ENCODE measurements at places on chromosomes 16 and 17.

DNA sequence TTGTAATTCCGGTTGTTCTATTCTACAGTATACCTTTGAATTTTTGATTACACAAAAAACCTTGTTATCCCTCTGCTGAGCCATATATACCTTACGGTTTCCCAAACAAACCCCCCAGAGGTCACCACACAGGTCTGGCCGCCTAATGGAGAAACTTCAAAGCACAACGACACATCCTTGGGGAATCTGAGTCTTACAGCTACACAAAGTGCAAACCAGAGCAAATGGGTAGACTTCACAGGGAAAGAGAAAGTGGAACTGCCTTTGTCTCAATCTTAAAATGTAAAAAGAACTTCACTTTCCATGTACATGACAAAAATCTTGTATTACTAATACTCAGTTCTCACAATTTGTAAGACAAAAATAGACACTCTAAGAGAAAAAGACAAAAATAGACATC is 2.7 kb downstream of the FBXO31 start:
- no peak for DNase-seq

DNA sequence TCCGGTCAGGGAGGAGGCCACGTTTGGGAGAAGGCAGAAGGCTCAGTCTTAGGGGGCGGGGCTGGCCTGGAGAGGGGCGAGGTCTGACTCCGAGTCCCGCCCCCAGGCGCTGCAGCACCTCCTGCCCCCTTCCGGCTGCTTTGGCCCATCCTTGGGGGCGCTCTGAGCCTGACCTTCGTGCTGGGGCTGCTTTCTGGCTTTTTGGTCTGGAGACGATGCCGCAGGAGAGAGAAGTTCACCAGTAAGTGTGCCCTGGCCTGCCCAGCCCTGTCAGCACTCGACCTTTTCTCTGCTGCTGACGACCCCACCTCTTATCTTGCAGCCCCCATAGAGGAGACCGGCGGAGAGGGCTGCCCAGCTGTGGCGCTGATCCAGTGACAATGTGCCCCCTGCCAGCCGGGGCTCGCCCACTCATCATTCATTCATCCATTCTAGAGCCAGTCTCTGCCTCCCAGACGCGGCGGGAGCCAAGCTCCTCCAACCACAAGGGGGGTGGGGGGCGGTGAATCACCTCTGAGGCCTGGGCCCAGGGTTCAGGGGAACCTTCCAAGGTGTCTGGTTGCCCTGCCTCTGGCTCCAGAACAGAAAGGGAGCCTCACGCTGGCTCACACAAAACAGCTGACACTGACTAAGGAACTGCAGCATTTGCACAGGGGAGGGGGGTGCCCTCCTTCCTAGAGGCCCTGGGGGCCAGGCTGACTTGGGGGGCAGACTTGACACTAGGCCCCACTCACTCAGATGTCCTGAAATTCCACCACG is 1.5 kb downstream of the TNFRSF12A start:
- no peak for DNase-seq

DNA sequence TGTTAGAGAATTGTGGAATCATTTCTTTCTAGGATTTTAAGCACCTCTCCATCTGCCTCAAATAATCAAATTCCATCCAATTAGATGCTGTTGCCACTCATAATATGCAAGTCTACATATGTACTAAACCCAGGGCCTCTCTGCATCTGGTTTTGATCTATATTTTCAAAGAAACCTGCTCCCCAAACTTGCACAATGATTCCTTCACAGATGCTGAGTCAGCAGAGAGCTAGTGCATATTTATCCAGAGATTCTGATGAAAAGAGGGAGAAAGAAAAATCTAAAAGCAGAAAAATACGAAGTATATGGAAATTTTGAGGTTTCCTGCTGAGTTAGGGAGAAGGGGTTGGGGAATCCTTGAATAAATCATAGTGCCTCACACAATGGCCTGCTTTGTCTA is 235.1 kb upstream of the RBFOX1 start:
- no peak for DNase-seq

GRCh38 chr17:76515274-76515949 is 14.2 kb upstream of the RHBDF2 start:
- no peak for DNase-seq

DNA sequence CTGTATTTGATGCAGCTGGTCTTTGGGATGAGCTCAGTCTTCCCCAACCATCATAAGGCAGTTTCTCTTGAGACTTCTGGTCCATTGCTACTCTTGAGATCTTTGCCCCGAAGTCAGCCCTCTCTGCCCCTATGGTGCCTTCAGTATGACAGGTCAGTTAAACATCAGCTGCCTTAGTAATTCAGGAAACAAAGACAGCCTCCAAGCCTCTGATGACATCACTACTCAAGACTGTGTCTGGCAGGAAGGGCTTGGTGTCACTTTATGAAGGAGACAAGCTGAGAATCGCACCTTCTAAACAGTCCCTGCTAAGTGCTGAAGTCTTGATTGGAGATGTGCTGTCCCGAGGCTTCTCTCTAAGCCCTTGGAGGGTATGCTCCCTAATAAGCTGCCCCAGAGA is 104.9 kb upstream of the TBX2 start:
- no peak for DNase-seq

DNA sequence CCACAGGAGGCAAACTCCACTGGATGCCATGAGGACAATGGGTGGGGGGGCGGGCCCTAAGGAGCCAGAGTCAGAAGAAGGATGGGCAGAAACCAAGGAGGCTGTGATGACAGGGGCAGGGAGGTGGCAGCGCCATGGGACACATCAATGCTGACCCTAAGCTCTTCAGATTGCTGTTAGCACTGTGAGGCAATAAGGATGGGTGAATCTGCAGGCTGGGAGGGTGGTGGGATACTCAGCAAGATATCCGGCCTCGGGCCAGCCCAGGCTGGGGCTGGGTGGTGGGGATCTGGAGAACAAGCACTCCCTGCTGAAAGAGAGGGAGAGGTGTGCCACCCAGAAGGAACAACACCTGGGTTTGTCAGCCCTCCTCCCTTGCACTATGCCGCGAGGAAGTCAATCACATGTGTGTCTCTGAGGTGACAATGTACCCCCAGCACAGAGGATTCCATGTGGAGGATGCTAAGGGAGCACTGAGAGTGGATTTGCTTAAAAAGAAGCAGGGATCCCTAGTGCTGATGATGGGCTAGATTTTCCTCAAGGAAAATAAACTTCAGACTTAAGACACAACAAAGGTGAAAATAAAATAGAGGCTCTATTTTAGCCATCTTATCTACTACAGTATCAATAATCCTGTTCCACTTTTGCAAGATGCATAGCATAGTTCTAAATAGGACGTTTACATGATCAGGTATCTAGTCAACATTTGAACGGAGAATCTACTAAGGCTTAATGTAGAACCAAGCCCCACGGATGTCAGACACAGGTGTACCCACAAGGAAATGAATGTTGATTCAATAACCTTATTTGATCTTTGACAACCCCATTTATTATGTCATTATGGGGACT is 22.6 kb downstream of the SMPD3 start:
- no peak for DNase-seq

GRCh38 chr16:83302853-83303252 is 504.9 kb upstream of the HSBP1 start:
- DNase-seq, result no peak

- no peak for DNase-seq
Measured at GRCh38 chr17:83200231-83200699, 120.9 kb downstream of the METRNL start.
